Natural killer cell treated with Interleukin-12 subunit alpha and Interleukin-12 subunit beta and Interleukin-15 and Interleukin-18, amount 100 ng/mL, for 72 hours (primary cell): ENCODE measurements at places on chromosomes 6 and 20. TPM values are rescaled to one million over a fixed set of nuclear protein-coding genes. Genes with fewer than 3 reads are reported as not detected.

Gene CD83
- total RNA-seq = 31.4 TPM

Gene CD93
- 16.8 TPM for total RNA-seq

Gene UNC5CL
- 2.4 TPM for total RNA-seq

Gene CALHM4
- not detected for total RNA-seq

Gene TRIM31
- not detected for total RNA-seq

Gene GPX5
- total RNA-seq = not detected

Gene CNR1
- not detected for total RNA-seq

Gene MUC21
- total RNA-seq = not detected

Gene CDSN
- total RNA-seq = not detected

Gene PPIL6
- not detected for total RNA-seq

DNA sequence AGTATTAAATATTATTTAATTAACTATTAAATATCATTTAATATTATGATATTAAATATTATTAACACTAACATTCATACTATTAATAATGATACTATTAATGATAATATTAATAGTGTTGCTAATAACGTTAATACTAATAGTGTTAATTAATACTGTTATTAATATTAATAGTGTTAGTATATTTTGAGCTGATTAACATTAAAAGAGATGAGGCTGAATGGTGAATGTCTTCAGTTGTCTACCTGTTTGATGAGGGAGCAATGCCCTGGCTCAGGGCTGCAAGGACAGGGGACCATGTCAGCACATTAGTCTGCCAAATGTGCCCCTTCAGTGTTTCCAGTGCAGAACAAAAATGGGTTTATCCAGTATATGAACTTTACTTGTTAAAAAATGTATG lies 96.6 kb upstream of the PLEKHG1 start:
- no peak for DNase-seq

- DNase-seq = no peak
Measured at GRCh38 chr6:137093183-137094069, 48.7 kb upstream of the IL20RA start.

DNA sequence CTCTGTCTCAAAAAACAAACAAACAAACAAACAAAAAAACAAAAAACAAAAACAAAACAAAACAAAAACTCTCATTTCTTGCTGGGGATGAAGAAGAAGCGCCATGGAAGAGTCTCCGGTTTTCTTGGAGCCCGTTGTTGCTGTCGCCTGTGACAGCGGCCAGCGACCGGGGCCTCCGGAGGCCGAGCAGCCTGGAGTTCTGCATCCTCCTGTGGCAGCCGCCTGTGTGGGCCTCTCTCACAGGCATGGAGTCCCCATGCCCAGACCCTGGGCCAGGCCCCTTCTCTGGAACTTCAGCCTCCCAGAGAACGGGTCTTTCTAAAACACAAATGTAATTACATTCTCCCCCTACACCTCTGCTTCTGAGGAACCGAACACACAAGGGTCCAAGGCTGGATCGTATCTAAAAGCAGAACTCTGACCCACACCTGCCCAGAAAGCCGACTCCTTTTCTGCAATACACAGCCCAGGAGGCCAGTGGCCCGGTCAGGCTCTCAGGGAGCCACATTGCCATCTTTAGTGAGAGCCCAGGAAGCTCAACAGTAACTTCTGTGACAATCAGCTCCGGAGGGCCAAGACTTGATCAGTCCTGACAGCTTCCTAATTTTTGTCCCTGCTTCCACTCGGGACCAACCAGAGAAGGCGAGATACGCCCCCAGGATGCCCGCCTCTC lies 18.5 kb downstream of the DACT2 start:
- DNase-seq = no peak

DNA sequence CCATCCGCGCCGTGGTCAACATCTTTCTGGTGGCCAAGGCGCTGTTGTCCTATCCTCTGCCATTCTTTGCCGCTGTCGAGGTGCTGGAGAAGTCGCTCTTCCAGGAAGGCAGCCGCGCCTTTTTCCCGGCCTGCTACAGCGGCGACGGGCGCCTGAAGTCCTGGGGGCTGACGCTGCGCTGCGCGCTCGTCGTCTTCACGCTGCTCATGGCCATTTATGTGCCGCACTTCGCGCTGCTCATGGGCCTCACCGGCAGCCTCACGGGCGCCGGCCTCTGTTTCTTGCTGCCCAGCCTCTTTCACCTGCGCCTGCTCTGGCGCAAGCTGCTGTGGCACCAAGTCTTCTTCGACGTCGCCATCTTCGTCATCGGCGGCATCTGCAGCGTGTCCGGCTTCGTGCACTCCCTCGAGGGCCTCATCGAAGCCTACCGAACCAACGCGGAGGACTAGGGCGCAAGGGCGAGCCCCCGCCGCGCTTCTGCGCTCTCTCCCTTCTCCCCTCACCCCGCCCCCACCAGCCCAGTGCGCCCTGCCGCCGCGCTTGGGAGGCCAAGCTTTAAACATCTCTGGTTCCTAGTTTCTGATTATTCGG lies 4.0 kb downstream of the SLC32A1 start:
- no peak for DNase-seq

DNA sequence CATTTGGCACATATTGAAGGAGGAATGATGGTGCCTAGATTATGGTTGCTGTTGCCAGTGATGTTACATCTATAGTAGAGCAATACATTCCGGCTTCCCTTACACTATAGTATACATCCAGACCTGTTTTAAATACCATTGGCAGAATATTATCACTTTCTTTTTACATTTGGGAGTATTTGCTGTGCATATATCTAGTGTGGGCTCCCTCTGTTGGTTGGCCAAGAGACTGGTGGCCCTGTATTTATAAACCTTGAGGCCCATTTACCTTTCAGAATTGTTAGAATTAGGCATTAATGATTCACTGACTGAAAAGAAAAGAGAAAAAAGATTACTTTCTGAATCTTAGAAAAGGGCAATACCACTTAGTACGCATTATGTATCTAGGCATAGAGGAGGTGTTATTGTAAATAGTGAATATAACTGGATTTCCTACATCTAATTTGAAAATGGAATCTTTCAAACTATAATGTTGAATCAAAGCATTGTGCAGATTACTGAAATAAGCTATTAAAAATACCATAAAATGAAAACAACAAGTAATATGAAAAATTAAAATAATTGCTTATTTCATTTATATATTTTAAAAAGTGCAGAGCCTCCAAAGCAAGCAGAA lies 628.8 kb upstream of the MAN1A1 start:
- DNase-seq = no peak

- DNase-seq = no peak
Measured at GRCh38 chr6:23213193-23213592, 643.8 kb downstream of the HDGFL1 start.

- no peak for DNase-seq
Measured at GRCh38 chr6:3195695-3196497, 31.6 kb downstream of the TUBB2B start.

- no peak for DNase-seq
Measured at GRCh38 chr6:109815054-109815453, 124.0 kb downstream of the FIG4 start.

- no peak for DNase-seq
Measured at GRCh38 chr6:100381111-100381510, 83.6 kb downstream of the SIM1 start.

- DNase-seq = no peak
Measured at GRCh38 chr6:169807699-169808607, 56.5 kb downstream of the ERMARD start.

GRCh38 chr20:37479925-37480691 lies 40.9 kb upstream of the NNAT start:
- DNase-seq = no peak

DNA sequence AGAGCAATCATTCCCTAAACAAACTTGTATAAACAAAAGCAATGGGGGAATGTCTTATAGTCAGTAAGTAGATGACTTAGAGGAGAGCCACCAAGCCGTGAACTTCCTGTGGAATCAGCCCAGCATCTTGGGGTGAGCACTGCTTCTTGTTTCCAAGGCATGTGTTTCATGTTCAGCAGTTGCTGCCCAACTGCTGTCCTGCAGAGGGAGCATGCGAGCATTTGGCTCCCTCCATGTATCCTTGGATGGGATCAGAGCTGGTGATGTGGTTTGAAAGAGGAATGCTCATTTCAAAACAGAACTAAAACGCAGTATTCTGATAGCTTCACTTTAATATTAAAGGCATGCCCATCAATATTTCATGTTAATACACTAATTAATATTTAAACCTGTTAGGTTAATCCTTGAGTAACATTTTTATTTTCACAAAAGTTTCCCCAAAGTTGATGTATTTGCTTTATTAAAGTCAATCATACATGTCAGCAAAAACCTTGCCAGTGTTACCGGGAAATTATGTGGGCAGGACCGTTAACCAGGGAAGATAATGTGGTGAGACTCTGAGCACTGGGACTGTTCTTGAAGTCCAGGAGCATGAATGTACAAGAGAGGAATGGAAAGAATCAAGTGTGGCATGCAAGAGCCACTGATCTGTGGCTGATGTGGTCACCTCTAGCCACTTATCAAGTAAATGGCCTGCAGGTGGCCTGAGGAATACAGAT lies 172.1 kb upstream of the GGTLC1 start:
- DNase-seq = no peak

GRCh38 chr6:106551155-106551554 lies 78.1 kb downstream of the RTN4IP1 start:
- DNase-seq = no peak

DNA sequence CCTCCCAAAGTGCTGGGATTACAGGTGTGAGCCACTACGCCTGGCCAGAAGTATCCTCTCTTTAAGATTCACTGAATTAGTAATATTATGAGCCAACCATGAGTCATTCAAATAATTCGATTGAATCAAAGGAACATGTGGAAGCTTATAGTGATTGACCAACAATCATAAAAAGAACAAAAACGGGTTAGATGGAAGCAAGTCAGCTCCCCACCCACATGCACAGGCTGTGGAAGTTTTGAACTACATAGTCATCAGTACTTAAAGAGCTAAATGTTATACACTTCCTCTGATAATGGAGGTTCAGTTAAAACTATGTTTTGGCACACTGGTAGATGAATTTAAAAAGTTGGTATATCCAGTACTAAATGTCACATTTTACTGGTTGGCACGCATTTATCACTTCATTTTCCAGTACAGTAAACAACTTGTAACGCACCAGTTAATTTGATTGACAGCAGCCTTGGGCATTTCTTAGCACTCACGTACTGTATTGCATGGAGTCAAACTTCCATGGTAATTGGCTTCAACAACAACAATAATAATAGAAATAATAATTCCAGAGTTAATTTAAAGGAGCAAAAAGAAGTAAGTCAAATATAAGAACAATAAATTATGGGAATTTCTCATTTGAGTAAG lies 1107.3 kb upstream of the MAP3K7 start:
- DNase-seq = no peak
